ENCODE measurements at places on chromosomes 7 and 10.

DNA sequence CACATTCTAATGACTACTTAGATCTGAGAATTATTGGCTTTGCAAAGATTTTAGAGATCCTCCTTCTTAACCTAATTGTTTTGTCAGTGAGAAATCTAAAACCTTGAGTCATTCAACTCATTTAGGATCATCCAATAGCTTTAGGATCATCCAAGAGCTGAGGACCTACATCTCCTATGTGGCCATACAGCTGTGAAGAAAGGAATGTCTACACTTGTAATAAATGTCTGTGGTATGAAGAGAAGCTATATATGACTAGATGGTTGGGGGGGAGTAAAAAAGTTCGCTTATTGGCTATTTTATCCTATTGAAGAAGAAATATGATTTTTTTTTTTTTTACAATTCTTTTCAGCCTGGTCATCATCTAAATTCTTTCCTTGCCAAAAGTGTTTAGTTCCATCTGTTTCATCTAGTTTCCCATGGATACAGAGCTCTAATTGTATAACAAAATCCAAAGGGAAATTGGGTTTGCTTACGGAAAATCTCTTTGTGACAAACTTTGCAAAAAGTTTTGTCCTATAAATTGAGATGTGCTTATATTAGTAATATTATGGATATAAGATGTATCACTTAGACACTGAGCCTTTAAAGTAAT lies 196.7 kb downstream of the PRKG1 start:
- peak; percentile 15 for DNase-seq

- no peak for DNase-seq
These were observed 47.5 kb downstream of the ACSM6 start for GRCh38 chr10:95241533-95241932.

DNA sequence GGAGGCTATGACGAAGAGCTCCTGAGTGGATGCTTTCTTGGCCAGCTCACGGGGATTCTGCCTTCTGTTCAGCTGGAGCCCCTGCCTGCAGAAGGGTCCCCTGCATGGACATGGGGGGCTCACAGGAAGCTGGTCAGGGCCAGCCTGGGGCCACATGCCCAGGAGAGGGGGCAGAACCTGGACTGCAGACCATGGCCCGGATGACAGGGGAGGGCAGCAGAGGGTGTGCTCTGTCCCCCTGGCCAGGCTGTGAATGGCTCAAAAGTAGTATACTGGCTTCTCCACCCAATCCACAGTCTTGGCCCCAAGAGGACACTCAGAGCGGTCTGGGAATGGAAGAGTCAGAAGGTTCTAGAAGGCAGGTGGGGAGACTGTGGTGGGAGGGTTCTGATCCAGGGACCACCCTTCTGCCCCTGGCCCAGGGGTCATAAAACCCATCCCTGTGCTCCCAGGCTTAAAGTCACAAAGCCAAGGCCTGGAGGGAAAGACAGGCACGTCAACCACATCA lies 40.3 kb downstream of the PPIF start:
- DNase-seq, result no peak

DNA sequence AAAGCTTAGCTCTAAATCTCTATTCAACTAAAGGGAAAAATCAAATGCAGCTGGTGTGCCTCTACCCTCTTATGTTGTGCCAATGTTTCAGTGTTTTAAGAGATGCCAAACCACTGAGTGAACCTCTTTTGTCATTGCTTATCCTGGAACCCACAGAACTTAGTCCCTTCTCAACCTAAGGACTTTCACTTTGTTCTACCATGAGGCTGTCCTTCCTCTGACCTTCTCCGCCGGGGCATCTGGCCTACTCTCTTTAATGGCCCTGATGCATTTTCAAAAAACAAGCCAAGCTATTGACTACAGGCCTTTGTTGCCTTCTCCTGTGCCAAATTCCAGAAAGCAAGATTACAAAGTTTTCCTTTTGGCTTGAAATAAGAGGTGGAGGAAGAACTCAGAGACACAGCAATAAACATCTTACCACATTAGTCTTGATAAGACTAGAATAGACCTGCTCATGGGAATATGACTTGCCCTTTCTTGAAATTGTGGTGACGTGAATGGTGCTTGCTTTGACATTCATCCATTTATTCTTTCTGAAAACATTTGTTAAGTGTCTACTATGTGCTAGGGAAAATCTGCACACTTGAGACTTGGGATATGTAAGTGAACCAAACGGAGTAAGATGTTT lies 253.2 kb upstream of the SMIM30 start:
- DNase-seq, result peak; percentile 2

- DNase-seq, result no peak
These were observed 146.6 kb downstream of the WDR11 start for GRCh38 chr10:120997756-120998155.

GRCh38 chr10:70776455-70777005 lies 8.6 kb downstream of the TBATA start:
- no peak for DNase-seq

DNA sequence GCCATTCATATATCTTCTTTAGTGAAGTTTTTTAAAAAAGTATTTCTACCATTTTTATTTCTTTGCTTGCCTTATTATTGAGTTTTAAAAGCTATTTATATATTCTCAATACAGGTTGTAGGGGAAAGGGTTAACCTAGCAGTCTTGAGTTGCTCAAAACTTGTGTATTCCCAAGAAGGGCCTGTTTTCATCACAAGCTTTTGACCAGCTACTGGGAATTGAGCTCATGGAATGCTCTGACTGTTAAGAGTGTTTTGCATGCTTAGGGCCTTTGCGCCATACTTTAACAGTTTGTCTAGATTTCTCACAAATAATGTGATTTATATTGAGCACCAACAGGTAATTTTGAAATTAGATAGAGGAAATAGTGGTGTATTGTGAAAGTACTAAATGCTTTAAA lies 72.0 kb upstream of the CALCR start:
- no peak for DNase-seq

- DNase-seq, result peak; percentile 49
These were observed 863 bp downstream of the CALD1 start for GRCh38 chr7:134780166-134780828.

- no peak for DNase-seq
These were observed 3.3 kb downstream of the ASAH2 start for GRCh38 chr10:50248062-50248461.

DNA sequence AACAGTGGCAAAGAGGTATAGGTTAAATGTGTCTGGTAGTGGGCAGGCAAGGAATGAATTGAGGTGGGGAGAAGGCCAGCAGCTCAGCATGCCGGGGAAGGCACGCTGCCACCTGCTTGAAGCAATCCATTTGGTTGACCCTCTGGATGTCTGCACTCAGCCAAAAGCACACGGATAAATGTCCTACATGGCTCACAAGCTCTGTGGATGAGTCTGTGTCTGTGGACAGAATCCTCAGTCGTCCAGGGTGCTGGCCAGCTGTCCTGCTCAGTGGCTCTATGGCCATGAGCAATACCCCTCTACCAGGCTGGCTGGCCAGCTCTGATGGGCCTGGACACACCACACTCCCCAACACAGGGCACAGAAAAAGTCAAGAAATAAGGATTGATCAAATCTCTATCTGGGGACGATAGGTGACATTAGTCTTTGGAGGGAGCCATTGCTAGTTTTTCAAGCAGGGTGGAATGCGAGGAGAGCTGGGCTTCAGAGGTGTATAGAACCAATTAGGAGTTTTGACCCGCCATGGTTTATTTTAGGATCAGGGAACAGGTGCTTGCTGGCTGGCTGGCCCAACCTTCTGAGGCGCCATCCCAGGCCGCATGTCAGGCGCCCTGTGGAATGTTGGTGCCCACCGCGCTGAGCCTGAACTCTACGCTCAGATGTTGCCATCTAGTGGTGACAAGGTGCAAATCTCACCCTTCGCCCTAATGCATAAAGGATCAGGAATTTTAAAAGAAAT lies 493.4 kb downstream of the TNS3 start:
- peak; percentile 74 for DNase-seq

DNA sequence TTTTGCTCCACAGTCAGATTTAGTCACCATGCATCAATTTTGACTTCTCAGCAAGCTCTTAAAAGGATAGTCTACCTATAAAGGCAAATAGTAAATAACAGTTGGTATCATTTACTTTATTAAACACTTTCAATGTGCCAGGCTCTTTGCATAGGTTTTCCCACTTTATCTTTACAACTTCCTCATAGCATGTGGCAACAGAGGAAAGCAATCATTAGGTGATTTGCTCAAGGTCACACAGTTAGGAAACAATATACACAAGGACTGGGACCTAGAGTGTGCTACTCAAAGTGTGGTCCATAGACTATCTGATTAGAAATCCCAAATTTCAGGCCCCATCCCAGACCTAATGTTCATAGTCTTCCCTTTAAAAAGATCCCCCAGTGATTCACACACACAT lies 212.3 kb downstream of the MTERF1 start:
- no peak for DNase-seq

- DNase-seq, result no peak
These were observed 430.2 kb upstream of the KCND2 start for GRCh38 chr7:119842786-119843185.

DNA sequence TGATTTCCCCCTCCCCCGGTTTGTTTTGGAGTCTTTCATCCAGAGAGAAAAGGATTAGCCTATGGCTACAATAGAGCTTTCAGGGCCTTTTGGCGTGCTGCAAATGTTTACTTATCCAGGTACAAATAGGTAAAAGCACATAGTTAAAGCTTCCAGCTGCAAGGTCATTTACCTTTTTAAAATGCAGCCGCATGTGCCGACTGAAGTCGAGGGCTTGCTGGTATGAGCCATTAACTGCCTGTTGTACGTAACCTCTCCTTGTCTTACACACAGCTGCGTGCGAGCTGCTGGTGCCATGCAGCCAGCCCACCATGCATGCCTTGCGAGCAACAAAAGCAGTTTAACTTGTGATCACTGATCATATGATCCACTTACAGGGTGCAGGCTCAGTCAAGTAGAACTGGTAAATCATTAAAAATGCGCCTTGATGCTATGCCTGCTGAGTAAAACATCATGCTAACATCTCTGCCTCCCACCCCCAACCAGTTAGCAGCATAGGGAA lies 866.4 kb downstream of the LRMDA start:
- DNase-seq, result no peak

GRCh38 chr7:134910214-134910890 lies 76.0 kb upstream of the AGBL3 start:
- DNase-seq, result no peak

- peak; percentile 41 for DNase-seq
These were observed 43.7 kb downstream of the CPXM2 start for GRCh38 chr10:123847686-123848432.

GRCh38 chr10:61857746-61858145 lies 43.8 kb upstream of the ARID5B start:
- no peak for DNase-seq

DNA sequence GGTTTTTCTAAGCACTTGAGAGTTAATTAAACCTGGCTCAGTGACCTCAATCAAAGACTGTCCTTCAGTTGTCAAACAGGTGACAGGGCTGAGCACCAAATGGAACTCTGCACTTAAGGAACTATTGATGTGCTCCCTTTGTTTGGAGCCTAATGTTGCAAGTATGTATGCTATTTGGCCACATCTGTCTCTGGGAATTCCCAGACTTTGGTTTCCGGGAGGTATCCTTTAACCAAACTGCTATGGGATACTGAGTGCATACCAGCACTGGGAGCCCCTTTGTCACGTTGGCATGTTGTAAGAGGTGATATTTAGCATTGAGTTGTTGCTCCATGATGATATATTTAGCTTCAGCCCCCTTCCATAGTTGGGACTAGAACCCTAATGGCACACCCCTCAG lies 25.2 kb downstream of the ASZ1 start:
- DNase-seq, result peak; percentile 46

DNA sequence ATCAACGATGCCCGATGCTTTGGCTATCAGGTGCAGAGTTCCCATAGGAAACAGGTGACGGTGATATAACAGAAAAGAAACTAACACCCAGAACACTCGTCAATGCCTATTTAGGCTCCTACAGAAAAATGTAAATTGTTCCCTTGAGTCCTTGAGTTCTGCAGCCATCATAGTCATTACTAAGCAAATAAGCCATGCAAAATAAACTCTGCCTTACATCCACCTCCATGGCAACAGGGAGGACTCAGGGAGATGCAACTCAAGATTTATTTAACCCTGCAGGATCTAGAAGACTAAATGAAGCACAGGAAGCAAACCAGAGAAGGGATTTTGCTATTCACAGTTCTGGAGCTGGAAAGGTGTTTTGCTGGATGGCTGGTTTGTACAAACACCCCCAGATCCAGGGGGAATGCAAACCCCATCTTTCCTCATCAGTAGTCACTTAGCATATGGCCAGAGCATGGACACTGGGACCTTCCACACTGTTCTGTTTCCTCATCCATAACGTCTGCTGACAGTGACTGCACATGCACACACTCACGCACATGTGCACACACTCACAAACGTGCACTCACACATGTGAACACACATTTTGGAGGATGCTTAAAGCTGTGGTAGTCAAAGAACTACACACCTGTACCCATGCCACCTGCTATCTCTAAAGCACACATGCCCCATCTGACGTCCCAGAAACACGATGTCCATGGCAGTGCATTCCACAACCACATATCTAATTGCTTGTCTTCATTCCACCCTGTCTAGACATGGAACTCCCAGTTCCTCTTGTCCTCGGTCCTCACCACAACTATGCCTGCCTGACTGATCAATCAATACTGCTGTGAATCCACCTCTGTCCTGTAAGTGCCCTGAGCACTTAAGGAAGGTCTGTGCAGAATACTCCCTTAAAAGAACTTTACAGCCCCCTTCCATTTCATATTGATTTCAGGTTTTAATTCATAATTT lies 178.2 kb downstream of the COBL start:
- no peak for DNase-seq

DNA sequence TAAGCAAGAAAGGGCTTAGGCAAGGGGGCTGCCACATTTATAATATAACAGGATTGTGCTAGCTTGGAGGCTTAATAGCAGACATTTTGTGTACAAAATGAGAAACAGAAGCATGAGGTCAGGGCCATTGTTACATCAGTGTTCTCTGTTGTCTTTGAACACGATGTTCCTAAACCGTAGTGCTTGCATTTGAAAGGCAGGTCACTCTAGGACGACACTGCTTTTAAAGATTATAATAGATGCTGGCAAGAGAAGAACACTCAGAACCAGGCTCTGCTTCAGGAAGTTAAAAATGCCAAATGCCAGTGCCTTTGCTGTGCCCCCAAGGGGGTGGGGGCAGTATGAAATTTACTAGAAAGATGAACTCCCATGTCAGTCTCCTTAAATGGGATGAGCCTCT lies 91.1 kb downstream of the SORCS3 start:
- DNase-seq, result no peak
